ENCODE measurements at places on chromosomes 4 and X.

DNA sequence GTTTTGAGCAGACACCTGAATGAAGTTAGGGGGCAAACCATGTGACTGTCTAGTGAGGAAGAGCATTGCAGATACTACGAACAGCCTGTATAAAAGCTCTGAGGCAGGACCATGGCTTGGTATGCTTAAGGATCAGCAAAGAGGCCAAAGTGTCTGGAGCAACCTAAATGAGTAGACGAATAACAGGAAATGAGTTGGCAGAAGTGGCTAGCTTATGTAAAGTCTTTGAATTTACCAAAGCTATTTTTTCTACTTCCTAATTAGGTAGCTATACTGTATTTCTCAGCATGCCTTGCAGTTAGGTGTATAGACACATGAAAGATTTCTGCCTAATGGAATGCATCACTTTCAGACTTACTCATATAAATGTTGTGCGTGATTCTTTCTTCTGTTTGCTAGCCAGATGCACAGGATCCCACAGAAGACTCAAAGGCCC, 9.3 kb upstream of the GPRIN3 start:
- DNase-seq: no peak

DNA sequence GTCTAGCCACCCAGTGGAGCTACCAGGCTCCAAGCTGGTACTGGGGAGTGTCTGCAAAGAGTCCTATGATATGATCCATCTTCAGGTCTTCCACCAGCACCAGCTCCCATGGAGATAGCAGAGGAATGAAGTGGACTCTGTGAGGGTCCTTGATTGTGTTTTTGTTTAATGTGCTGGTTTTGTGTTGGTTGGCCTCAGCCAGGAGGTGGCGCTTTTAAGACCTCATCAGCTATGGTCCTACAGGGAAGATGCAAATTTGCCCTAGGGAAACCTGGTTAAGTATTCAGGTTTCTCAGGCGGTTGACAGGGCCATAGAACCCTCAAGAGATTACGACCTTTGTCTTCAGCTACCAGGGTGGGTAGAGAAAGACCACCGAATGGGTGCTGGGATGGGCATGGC, 1141.1 kb downstream of the STIM2 start:
- DNase-seq: no peak

GRCh38 chrX:44415639-44416386, 72.3 kb upstream of the EFHC2 start:
- no peak for DNase-seq

GRCh38 chrX:2614911-2615310, 76.2 kb upstream of the CD99 start:
- no peak for DNase-seq

- DNase-seq: no peak
Observed at GRCh38 chr4:37632836-37633235, 53.3 kb downstream of the RELL1 start.

DNA sequence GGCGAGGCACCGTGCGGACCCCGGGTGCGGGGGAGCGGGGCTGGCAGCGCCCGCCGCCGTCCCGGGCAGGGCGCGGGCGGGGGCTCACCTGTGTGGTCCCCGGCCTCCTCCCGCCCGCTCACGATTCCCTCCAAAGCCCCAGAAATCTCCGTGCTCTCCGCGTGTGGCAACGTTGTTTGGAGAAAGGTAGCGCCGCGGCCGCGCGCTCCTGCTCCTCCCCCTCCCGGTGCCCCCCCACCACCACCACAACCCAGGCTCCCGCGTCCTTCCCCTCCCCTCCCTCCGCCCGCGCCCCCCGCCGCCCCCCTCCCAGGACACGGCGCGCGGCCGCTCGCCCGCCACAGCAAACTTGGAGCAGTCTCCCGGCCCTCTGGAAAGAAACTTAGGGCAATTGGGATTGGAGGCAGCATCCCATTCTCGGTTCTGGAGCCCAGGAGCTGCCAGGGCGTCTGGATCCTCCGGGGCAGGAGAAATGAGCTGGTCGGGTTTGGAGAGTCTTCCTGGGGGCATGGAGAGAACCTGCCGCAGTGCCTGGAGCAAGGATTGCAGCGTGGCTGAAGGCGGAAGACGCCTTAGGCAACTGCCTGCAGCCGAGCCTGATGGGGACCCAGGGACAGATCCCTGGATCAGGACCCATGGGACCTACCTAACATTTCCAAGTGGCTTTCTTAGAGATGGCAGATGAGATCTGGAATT, 855 bp downstream of the KLF3 start:
- DNase-seq: peak; percentile 84

- DNase-seq: no peak
Observed at GRCh38 chr4:164509951-164510350, 244.0 kb upstream of the SMIM31 start.

GRCh38 chr4:11038926-11039325, 354.4 kb upstream of the CLNK start:
- DNase-seq: no peak

DNA sequence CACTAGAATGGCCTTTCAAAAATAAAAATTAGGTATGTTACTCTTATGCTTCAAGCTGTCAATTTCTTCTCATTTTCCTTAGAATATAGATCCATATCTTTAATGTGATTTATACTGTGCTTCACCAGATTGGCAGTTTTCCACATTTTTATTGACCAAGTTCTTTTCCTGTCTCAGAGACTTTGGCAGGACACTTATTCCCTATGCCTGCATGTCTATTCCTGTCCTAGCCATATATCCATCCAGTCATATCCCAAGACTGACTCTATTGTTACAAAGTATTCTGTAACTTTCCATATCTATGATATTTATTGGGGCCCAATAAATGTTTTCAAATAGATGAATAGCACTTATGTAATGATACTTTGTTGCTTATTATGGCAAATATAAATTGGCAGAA, 450.7 kb downstream of the GASK1B start:
- DNase-seq: no peak

GRCh38 chr4:54226404-54227255, 2.5 kb upstream of the PDGFRA start:
- DNase-seq: peak; percentile 66

Data from ecto neural progenitor cell (in vitro differentiated cells).